ENCODE measurements at places on chromosomes 12 and 14.
A peak's percentile ranks its signal among the peaks of the same experiment; 100 is the strongest.

DNA sequence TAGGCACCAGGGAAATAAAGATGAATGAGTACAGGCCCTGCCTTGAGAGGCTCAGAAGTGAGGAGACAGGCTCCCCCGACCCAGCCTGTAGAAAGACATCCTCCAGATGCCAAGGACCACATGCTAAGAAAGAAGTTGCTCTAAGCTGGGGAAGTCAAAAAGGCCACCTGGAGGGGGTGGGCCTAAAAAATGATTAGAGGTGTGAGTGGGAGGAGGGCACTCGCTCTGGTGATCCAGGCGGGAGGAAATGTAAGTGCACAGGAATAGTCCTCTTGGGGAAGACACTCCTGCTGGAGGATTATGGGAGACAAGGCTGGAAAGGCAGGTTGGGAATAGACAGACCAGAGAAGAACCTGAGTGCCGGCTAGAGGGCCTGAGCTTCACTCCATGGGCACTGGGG, 32.2 kb downstream of the SMUG1 start:
- DNase-seq = no peak

DNA sequence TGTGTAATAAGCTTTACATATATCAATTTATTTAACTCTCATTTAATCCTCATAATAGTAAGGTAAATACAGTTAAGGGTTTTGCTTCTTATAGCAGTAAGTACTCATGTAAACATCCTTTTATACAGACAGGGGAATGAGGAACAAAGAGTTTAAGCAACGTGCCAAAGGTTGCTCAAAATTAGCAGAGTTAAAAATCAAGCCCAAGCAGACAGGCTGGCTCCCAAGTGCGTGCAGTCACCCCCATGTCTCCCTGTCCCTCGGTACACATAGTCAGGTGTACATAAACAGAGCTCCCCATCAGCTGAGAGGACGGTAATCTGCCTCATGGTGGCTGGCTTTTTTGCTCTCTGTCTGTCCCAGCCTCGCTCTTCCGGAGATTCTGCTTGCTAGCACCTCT, 126.4 kb downstream of the DERA start:
- DNase-seq = no peak

DNA sequence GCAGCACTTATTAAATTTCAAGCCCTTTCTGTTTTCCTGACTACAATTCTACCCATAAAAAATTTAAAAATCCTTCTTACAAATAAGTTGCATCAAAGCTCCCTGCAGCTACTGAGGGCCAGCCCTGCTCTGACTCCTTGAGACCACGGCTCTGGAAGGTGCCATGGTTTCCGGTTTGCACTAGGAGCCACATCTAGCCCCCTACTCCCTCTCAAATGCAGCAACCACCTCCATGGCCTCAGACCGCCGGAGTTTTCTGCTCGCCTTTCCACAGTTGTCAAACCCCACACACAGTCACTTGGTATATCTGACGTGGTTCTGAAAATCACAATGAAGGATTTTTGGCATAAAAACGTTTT, 30.1 kb downstream of the P2RX4 start:
- DNase-seq = no peak

GRCh38 chr12:4119157-4119761, 154.3 kb upstream of the CCND2 start:
- peak; percentile 78 for DNase-seq

- DNase-seq = no peak
Observed at GRCh38 chr12:89153341-89153740, 199.0 kb downstream of the DUSP6 start.

GRCh38 chr14:24808412-24808811, 174.4 kb upstream of the GZMB start:
- no peak for DNase-seq

- DNase-seq = no peak
Observed at GRCh38 chr12:16691624-16692023, 85.7 kb upstream of the LMO3 start.

All from stimulated activated CD8-positive, alpha-beta memory T cell treated with anti-CD3 and anti-CD28 coated beads, Interleukin-7, amount 100 ng/mL, for 48 hours (primary cell).